ENCODE measurements at places on chromosomes 2 and 18. TPM values are rescaled to one million over a fixed set of nuclear protein-coding genes. Genes with fewer than 3 reads are reported as not detected.

- DNase-seq: no peak
- H3K4me3 ChIP-seq: no peak overlapping the region
- H3K27ac ChIP-seq: no peak overlapping the region
- H3K36me3 ChIP-seq: no peaks in the 10 kb centered on the region
- no peaks in the 10 kb centered on the region for H3K4me1 ChIP-seq
- no peaks in the 10 kb centered on the region for H3K27me3 ChIP-seq
Measured at GRCh38 chr2:191657977-191658376, 20.0 kb upstream of the NABP1 start.

- no peak overlapping the region for H3K4me3 ChIP-seq
- H3K36me3 ChIP-seq: no peaks in the 10 kb centered on the region
- no peaks in the 10 kb centered on the region for H3K27me3 ChIP-seq
- no peak for DNase-seq
Measured at GRCh38 chr2:235966396-235966795, 201.8 kb downstream of the GBX2 start.

Gene SERPINB3
- polyA plus RNA-seq: not detected

Gene KCNF1
- 2.5 TPM for polyA plus RNA-seq

Gene NT5C1B
- polyA plus RNA-seq: 1.3 TPM

Gene REG1B
- not detected for polyA plus RNA-seq

DNA sequence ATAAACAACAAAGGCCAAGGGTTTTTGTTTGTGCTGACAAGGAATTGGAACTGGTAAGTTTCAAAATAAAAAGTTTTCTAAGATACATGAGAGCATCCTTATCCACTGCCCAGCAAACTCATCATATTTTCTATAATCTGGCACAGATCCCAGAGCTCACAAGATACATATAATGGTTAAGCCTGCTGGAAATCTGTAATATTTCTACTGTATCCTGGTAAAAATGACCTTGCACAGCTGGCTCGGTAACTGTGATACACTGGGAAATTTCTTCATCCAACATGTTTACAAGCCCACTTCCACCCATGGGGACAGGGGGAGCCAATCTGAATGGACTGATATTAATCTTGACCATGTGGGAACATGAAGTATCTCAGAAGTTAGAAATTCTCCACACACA is 425.4 kb upstream of the MMADHC start:
- no peak for DNase-seq
- no peaks in the 10 kb centered on the region for H3K36me3 ChIP-seq
- H3K27ac ChIP-seq: no peak overlapping the region
- no peak overlapping the region for H3K4me3 ChIP-seq

Gene CXCR2
- polyA plus RNA-seq: 0.29 TPM

DNA sequence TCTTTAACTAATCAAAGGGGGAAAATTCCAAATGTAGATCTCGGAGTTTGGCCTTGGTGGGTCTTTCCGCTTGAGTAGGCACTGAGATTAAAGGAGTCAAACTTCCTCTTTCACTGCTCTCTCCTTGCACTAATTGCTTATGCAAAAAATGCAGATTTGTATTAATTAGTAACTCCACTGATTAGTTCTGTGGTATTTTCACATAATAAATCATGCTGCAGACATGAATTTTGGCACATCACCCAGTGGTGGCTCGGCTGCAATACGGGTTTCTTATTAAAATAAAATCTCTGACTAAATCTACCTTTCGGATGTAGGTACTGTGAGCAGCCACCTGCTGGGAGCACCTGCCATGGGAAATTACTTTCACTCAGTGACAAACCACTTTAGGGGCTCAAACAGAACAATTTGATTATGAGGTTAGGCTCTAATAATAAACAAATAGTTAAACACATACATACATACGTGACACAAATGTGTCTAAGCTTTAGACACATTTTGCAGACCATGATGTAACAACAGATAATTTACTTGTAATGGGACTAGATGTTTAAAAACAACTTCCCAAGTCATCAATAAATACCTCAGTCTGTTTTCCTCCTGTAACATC is 6.4 kb upstream of the NEUROD1 start:
- H3K27ac ChIP-seq: no peak overlapping the region
- H3K36me3 ChIP-seq: no peaks in the 10 kb centered on the region
- no peak overlapping the region for H3K4me3 ChIP-seq
- peaks cover 56% of the 10 kb centered on the region for H3K27me3 ChIP-seq
- no peak for DNase-seq

DNA sequence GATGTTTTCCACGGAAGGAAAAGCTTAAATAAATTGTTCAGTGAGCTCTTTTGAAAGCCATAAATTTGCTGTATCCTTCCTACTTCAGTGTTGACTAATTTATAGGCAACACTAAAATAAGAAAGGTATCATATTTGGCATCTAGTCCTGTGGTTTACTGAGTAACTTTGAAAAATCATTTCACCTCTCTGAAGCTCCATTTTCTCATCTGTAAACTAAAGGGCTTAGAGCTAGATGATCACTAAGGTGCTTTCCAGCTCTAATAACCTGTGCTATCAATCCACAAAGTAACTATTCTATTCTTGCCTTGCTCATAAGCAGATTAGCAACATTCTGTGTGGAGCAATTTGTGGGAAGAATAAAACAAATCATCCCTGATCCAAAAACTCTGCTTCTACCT is 3.6 kb upstream of the MYOM1 start:
- H3K27me3 ChIP-seq: no peaks in the 10 kb centered on the region
- H3K4me1 ChIP-seq: no peaks in the 10 kb centered on the region
- no peak overlapping the region for H3K4me3 ChIP-seq
- DNase-seq: no peak
- no peaks in the 10 kb centered on the region for H3K36me3 ChIP-seq
- H3K27ac ChIP-seq: no peak overlapping the region

Gene PDE1A
- polyA plus RNA-seq: 16.3 TPM

DNA sequence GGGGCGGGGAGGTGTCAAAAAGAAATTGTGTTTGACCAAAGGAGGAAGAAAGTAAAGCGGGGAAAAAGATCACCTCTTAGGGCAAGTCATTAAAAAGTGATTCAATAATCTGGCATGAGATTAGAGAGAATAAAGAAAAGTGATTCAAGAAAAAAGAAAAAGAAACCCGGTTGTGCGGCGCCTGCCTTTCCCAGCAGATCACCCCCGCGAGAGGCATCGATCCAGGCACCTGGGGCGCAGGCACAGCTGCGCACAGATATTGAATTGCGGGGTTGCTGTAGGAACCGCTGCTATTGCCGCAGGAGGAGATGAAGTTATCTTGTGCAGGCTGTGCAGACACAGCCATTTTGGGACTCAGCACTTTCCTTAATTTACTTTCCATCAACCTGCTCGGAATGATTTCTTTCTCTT is 71.2 kb downstream of the PLB1 start:
- H3K27ac ChIP-seq: peak overlapping the region; percentile 45
- peaks cover 14% of the 10 kb centered on the region for H3K4me1 ChIP-seq
- peak overlapping the region; percentile 50 for H3K4me3 ChIP-seq
- DNase-seq: no peak
- H3K36me3 ChIP-seq: no peaks in the 10 kb centered on the region
- H3K27me3 ChIP-seq: no peaks in the 10 kb centered on the region
